ENCODE measurements at places on chromosomes 5 and 9. TPM values are rescaled to one million over a fixed set of nuclear protein-coding genes. Genes with fewer than 3 reads are reported as not detected.

Gene SHOC1
- not detected for total RNA-seq

Gene C9orf57
- not detected for total RNA-seq

Gene SCGB3A2
- total RNA-seq, result not detected

Gene LHX3
- not detected for total RNA-seq

Gene GDNF
- total RNA-seq, result 8.2 TPM

Gene NUDT12
- total RNA-seq, result 7.2 TPM

Gene GDF9
- 0.16 TPM for total RNA-seq

Gene INSL6
- total RNA-seq, result not detected

Gene CD180
- not detected for total RNA-seq

Gene RAD23B
- 196 TPM for total RNA-seq

Data from HFFc6 (cell line).